Omental fat pad (tissue), 4 donors: ENCODE measurements at places on chromosomes 12 and 14.
A peak's percentile ranks its signal among the peaks of the same experiment; 100 is the strongest.

- no peak for DNase-seq
Observed at GRCh38 chr14:80356413-80356812, 145.1 kb upstream of the DIO2 start.

GRCh38 chr14:71287567-71287966 is 380.3 kb downstream of the PCNX1 start:
- DNase-seq: no peak

DNA sequence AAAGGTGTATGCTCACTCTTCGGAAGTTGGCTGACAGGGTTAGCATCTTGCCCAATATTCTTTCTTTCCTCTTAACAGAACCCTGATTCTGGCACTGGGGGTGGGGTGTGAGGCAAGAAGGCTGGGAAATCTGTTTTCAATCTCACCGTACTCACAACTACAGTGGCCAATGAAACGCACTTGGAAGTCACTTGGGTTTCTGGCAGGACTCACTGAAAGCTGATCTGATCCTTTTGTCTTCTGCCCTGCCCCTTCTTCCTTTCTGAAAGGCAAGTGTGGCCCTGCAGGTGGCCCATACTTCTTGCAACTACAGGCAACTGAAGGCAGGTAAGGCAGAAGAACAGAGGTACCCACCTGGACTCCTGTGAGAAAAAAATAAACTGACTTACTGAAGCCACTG is 106.9 kb downstream of the STXBP6 start:
- no peak for DNase-seq

- no peak for DNase-seq
Observed at GRCh38 chr12:89574736-89575208, 48.9 kb upstream of the POC1B start.

- DNase-seq: no peak
Observed at GRCh38 chr14:34403646-34404045, 58.4 kb downstream of the SPTSSA start.

- no peak for DNase-seq
Observed at GRCh38 chr12:104570174-104570907, 113.6 kb downstream of the CHST11 start.

GRCh38 chr12:19675361-19675760 is 236.1 kb downstream of the AEBP2 start:
- DNase-seq: no peak

DNA sequence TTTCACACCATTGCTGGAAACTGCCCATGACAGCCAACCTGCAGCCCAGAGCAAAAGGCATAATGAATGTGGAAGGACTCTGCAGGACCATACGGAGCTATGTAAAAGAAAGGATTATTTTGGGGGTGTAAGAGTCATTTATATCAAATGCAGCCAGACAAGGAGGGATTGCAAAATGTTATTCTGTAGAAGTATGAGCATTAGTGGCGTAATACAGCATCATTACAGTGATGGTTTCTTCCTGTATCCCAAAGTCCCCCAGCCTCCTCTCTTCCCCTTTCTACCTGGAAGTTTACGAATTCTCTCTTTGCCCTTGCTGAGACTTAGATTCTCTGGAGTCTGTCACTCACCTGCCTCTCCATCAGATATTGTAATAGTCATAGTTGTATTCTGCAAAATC is 89.9 kb downstream of the BORCS5 start:
- DNase-seq: no peak

- no peak for DNase-seq
Observed at GRCh38 chr12:131830914-131831571, 2.9 kb downstream of the MMP17 start.

GRCh38 chr12:112218150-112218549 is 92.8 kb downstream of the TRAFD1 start:
- no peak for DNase-seq

GRCh38 chr12:127809275-127809674 is 457.7 kb upstream of the TMEM132C start:
- DNase-seq: no peak

GRCh38 chr12:128794661-128795529 is 28.9 kb downstream of the SLC15A4 start:
- no peak for DNase-seq

DNA sequence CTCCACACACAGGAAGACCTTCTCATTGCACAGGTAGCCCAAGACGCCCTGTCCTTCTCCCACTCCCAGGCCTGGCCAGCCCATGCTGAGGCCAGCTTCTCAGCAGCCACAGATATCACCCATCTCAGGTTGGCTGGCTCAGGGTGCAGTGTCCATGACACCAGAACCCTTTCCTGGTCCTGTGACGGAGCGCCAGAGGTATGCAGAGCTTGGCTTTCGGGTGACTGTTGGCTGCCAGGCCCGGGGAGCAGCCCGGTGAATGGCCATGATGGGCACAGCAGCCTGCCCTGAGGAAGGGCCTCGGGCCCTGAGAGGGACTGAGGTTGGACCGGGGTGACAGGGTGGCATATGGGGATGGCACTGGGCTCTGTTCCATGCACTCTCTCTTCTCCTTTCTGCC is 173.4 kb downstream of the TSPAN9 start:
- DNase-seq: no peak

DNA sequence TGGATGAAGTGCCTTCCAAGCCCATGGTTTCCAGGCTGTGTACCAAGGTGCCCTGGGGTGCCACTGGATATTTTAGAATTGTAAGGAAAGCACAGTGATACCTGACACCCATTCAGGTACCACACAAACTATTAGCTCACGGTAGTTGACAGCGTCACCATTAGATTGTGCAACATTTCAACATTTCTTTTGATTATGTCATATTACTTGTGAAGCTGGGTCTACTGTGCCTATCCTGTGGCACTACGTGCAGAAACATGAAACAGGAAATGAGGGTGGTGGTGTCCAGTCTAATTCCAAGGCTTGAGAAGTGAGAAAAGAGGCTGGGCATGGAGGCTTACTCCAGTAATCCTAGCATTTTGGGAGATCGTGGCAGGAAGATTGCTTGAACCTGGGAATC is 75.5 kb upstream of the CPM start:
- no peak for DNase-seq

DNA sequence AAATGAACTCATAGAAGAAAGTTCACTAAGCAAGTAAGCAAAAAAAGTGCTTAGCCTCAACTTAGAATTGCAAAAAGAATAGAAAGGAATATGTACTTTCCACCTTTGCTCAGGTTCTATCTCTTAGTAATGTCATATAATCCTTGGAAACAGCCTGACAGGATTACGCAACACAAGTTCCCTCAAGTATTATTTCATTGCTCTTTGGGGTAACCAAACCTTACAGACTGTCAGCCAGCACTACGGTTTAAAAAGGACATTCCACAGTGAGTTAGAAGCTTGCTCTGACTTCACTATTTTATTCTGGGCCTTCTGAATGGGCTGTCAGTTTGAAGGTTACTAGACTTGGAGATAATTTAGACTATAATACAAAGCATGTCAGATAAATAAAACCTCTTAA is 264.0 kb downstream of the ATXN7L3B start:
- DNase-seq: no peak

DNA sequence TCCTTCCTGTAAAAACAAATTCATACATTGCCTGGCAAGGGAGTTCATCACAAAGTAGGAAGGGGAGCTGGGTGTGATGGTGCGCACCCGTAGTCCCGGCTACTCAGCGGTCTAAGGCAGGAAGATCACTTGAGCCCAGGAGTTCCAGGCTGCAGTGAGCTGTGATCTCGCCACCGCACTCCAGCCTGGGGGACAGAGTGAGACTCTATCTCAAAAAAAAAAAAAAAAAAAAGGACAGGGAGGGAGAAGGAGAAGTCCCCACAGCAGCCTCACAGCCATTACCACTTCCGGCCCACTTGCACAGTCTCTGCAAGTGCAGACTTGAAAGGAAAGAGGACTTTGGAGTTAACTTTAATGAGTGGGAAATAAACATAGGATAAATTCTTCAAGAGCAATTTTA is 121.0 kb downstream of the FBXL14 start:
- no peak for DNase-seq

DNA sequence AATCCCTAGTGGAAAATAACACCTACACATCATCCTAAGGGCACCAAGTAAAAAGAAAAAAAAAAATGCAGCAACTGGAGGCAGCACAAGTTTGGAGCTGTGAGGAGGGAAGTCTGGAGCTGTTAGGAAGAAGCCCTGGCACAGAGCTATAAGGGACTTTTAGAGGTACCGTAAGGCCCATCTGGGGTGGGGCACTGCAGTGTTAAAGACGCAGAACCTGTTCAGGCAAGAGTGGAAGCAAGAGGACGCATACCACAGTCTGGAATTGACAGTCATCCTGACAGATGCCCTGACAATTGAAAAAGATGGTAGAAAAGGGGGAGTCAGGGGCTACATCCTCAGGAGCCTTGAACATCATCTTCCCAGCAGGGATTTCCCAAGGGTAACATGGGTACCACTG is 195.9 kb upstream of the PLEKHG7 start:
- DNase-seq: no peak

GRCh38 chr12:18419311-18419710 is 158.0 kb downstream of the PIK3C2G start:
- no peak for DNase-seq

GRCh38 chr14:99725774-99726537 is 41.9 kb downstream of the CYP46A1 start:
- DNase-seq: peak; percentile 19

GRCh38 chr14:78633752-78634151 is 463.6 kb downstream of the NRXN3 start:
- DNase-seq: no peak

- DNase-seq: no peak
Observed at GRCh38 chr12:112126000-112126438, 659 bp downstream of the TRAFD1 start.

GRCh38 chr14:51006324-51006723 is 62.0 kb upstream of the PYGL start:
- no peak for DNase-seq

DNA sequence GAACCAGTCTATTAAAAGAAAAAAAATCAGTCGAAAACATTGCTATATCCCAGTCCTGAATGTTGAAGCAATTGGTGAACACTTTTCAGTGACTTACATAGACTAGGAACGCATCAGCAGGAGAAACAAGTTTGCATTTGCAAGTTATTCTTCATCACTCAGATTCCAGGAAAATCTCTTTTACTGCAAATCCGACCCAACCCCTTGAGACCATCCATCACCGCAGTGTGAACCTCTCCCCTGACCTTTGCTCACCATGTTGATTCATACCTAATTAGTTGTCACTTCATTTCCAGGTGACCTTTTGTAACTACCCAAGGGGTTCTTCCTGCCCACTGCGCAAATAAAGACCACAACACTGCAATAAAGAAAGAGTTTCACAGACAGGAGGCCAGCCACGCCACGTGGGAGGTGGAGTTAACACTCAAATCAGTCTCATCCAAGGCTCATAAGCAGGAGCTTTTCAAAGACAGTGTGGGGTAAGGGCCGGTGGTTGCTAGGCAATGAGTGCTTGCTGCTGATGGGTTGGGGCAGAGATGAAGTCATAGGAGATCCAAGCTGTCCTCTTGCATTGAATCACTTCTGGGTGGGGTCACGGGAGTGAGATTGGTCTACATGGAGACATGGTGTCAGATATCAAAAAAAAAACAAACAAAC is 241.3 kb upstream of the TMEM132C start:
- DNase-seq: no peak

- DNase-seq: no peak
Observed at GRCh38 chr12:58159941-58160340, 218.6 kb downstream of the ATP23 start.

- DNase-seq: no peak
Observed at GRCh38 chr14:68935761-68936214, 43.3 kb downstream of the ACTN1 start.

GRCh38 chr12:4874671-4875070 is 35.0 kb upstream of the KCNA1 start:
- no peak for DNase-seq

DNA sequence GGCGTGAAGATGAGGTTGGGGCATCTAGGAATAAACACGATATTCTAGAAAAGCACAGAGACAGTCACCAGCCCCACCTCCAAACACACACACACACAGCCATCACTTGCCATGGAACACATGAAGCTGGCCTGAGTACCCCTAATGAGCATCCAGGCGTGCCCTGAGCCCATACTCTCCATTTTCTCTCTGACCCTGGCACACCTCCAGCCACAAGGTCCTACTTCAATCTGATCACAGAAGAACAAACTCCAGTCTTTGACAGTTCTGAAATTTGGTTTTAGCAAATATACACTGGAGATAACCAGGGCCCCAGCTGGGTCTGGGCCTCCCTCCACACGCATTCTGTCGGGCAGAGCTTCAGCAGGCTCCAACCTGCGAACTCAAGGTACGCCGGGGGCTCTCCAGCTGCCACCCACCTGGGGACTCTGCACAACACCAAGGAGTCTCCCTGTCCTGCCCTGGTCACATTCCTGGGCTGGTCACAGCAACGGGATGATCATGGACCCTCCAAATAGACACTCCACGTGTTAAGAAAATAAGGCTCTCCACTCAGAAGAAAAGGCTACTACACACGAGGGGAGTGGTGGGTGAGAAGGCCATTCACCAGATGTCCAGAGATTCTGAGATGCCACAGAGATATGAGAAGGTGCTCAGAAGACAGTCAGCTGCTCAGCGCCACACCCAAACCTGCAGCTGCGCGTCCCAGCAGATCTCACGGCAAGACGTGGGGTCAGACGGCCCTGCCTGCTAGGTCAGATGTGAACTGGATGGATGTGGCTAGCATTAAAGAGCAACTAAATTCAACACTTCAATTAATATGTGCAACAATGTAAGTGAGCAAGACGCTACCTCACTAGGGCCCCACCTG is 57.0 kb upstream of the PNMA1 start:
- no peak for DNase-seq

- DNase-seq: no peak
Observed at GRCh38 chr12:8860165-8860961, 37.9 kb downstream of the A2ML1 start.

GRCh38 chr12:39626033-39626814 is 6.6 kb upstream of the ABCD2 start:
- no peak for DNase-seq

GRCh38 chr14:67240168-67240932 is 885 bp upstream of the PALS1 start:
- no peak for DNase-seq

- no peak for DNase-seq
Observed at GRCh38 chr14:93049867-93050331, 65.8 kb downstream of the ITPK1 start.
